ENCODE measurements at places on chromosomes 12 and 14.

DNA sequence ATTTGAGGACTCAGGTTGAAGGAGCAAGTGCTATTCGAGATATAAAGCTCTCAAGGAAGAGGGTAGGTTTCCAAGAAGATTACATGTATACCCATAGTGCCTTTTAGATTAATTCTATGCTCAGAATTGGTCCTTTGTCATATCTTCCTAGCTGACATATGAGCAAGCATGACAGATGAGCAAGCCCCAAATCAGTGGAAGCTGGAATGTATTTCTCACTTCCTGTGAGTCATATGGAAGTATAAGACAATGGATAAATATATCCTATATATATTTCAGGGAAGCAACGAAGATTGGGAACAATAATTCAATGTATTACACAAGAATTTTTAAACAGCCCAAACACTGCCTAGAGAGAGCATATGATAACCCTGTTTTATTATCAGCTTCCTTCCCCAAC lies 674.1 kb upstream of the ATXN7L3B start:
- DNase-seq, result no peak

DNA sequence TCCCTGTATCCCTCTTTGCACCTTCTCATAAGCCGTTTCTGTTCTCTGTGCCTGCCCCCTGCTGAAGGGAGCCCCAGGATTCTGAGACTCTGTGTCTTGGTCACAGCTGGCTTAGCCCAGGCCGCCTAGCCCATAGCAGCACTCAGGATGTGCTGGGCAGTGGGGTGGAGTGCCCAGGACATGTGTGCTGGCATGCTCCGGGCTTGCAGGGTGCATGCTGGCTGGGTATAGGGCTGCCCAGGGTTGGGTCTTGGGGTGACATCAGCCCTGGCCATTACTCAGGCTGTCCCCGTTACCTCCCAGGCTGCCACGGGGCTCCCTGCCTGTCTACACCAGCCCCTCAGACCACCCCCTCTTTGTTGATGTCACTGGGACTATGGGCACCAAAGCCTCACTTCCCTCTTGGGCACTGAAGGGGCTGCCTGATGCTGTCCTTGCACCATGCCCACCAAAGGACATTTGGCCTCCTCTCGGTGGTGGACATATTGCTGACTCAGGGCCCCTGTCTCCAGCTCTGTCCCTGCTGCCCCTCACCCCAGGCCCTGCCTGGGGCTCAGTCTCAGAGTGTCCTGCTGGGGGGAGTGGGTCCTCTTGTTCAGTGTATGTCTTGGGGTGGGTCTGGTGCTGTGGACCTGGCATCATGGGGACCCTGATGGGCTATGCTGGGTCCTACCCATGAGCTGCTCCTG lies 2.4 kb downstream of the CEP170B start:
- no peak for DNase-seq

- no peak for DNase-seq
Observed at GRCh38 chr12:24721191-24721590, 227.7 kb downstream of the BCAT1 start.

GRCh38 chr12:64706306-64706705 lies 52.9 kb downstream of the GNS start:
- DNase-seq, result no peak

Measured in activated naive CD8-positive, alpha-beta T cell treated with anti-CD3 and anti-CD28 coated beads, Interleukin-2, amount 50 U/mL, for 24 hours (primary cell).